ENCODE measurements at places on chromosomes 2 and 18.
A peak's percentile ranks its signal among the peaks of the same experiment; 100 is the strongest.

- peak; percentile 39 for DNase-seq
Observed at GRCh38 chr2:9178110-9178903, 28.3 kb upstream of the ASAP2 start.

GRCh38 chr2:240507060-240507777 lies 50.6 kb downstream of the ANKMY1 start:
- DNase-seq = no peak

DNA sequence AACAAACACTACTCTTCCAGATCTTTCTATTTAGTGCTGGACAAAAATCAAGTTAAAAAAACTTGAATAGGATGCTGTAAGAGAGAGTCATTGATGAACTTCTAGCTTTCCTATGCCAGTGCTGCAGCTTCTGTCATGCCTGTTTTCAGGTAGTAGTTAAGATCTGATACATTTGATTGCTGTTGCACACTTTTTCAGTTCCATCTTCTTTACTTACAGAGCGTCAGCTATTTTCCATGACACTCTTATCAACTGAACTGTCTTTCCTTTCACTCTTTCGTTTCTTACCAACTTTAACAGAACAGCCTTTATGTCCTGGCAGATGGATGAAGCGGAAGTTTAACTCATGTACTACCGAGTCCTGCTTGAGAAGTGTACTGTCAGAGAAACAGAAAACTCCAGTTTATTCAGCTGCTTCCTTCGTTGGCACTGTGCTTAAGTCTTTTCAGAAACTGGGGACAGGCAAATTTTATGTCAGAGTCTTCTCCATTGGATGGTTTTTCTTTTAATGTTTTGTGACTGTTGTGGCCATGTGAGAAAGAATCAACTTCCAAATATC lies 145.9 kb upstream of the KLHL14 start:
- DNase-seq = no peak

GRCh38 chr2:127193967-127194280 lies 26.2 kb downstream of the CYP27C1 start:
- DNase-seq = no peak

GRCh38 chr18:78241535-78242253 lies 737.9 kb upstream of the SALL3 start:
- DNase-seq = no peak

- DNase-seq = no peak
Observed at GRCh38 chr2:186294248-186294888, 191.7 kb upstream of the ZC3H15 start.

GRCh38 chr2:86315084-86315483 lies 22.3 kb downstream of the REEP1 start:
- no peak for DNase-seq

- peak; percentile 23 for DNase-seq
Observed at GRCh38 chr2:4618141-4618540, 914.8 kb downstream of the DCDC2C start.

- DNase-seq = no peak
Observed at GRCh38 chr18:76169733-76170132, 325.3 kb downstream of the ZNF516 start.

DNA sequence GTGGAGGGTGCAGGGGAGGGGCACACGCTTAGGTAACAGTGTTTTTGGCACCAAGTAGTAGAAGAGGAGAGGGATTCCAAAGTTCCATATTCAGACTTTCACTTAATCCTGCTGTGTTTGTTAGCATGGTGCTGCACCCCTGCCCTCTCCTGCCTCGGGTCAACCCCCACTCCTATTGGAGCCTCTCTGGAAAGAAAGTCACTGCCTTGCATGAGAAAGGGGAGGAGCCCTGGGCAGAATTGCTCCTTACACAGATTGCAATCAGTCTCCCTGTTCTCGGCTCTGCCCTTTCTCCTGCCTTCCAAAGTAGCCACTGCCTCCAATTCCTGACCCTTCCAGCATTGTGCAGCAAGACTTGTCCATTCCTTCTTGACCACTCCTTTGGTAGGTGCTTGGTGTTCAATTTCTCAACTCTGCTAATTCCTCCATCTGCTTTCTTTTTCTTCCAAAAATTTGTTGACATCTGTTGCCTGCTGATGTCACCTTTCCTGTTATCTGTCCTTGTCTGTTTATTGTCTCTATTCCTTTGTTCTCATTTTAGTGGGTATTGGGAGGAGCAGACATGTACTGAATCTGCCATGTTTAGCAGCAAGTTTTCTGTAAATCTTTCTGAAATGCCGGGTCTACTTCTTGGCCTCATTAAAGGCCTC lies 225.4 kb downstream of the LOXHD1 start:
- DNase-seq = no peak

- DNase-seq = no peak
Observed at GRCh38 chr18:45340884-45341283, 274.4 kb upstream of the SLC14A2 start.

DNA sequence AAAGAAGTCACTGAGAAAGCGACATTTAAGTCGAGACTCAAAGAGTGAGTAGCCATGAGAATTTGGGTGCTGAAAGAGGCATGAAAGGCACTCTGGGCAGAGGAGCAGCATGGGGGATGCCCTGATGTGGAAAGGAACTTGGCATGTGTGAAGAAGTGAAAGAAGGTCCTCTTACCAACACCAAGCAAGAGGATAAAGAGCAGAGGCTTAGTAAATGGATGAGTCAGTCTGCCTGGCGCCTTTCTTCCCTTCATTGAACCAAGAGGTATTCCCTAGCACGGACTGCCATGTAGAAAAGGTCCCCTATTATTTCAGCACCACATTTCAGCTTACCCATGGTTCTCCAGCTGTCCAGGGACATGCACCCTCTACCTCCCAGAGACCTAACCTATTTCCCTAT lies 221.1 kb upstream of the NRP2 start:
- no peak for DNase-seq

DNA sequence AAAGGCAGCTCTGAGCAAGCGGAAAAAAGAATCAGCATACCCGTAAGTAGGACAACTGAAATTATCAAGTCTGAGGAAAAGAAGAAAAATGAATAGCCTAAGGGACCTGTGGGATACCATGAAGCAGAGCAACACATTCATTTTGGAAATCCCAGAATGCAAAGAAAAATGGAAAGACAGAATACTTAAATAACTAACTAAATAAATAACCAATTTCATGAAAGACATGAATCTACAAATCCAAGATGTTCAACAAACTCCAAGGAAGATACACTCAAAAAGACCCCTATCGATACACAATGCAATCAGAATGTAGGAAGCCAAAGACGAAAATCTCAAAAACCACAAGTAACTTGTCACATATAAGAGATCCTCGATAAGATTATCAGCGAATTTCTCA lies 117.0 kb downstream of the USP34 start:
- DNase-seq = no peak

DNA sequence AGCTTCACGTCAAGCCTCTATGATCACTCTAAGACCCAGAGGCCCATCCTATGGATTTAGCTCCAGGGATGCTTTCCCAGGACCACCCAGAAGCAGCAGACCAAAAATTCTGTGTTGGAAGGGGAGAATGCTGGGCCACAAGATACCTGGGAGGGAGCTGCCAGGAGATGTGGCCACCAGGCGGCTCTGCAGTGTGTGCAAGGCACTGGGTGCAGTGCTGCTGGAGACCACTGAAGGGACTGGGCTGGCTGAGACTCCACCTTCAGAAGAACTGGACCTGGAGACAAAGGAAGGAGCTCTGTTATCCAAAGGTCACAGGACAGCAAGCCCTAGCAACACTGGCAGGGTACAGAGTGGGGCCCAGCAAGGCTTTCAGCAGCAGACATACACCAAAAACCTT lies 34.0 kb downstream of the KANSL3 start:
- DNase-seq = no peak

GRCh38 chr2:100073110-100073509 lies 69.3 kb downstream of the AFF3 start:
- DNase-seq = no peak

GRCh38 chr2:12652723-12653122 lies 64.0 kb upstream of the TRIB2 start:
- no peak for DNase-seq

DNA sequence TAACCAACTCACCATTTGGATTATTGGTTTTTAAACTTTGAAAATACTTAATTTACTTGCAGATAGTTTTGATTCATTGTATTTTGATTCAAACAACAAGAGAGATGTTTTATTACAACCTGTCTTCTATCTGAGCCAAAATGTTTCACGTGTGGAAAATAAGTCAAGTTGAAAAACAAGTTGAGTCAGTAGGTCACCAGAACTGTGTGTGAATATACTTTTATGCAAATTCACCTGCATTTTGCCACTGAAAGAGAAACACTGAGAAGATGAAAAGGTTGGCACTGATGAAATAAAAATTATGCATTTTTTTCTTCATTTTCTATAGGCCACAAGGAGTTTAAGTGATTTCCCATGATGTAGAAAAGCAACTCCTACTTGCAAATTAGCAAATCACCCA lies 68.3 kb downstream of the ICOS start:
- DNase-seq = no peak

- DNase-seq = no peak
Observed at GRCh38 chr18:58902961-58903360, 38.3 kb downstream of the ZNF532 start.

DNA sequence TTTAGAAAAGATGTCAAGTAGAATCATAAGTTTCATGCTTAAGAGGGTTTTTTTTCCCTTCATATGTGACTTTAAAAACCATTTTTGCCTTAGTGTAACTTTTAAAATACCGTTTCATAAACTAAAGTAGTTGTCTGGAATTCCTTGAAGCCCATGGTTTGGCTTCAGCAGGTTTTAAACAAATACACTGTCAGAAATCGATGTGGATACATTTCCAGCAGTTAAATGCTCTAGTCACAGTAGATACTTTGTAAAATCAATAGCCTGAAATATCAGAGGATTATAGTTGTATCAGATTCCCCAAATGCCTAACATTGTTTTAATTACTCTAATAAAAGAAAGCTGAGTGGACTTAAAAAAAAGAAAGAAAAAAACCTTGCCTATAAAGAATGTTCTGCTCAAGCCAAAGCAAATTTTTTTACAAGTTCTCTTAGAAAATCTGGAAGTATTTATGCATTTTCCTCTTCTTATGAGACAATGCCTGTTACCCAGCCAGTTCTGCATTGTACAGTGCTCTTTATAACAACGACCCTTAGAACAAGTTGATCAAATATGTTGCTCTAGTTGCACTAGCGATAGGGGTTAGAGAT lies 260.5 kb downstream of the LTBP1 start:
- no peak for DNase-seq

GRCh38 chr2:20080839-20081415 lies 29.5 kb upstream of the LAPTM4A start:
- no peak for DNase-seq

DNA sequence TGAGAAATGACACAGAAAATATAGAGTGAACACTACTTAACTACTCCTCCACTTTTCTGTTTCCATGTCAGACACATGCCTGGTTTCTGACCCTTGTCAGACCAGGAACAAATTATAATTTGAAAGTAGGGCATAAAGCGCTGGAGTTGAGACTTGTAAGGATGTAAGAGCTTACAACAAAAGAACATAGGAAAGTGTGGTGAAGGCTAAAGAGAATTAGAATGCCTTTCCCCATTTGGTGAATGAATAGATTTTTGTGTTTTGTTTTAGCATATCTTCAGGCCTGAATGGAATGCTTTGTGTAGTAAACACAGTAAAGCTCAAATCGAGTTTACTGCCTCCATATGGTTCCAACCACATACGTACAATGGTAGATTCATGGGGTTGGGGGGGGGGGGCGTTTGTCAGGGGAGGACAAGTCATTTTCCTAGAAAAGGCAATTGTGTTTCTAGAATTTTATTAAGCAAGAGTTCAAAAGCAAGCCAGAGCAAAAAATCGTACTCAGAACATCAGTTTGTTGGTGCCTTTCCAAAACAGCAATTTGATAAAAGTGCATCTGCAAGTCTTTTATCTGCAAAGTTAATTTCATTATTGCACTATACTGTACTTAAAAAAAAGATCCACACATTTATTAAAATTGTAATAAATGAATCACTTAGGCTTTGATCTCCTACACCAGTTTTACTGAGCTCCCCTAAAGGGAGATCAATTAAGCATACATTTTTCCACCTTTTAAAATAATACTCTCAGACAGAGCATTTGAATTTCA lies 30.9 kb downstream of the NRXN1 start:
- DNase-seq = no peak

DNA sequence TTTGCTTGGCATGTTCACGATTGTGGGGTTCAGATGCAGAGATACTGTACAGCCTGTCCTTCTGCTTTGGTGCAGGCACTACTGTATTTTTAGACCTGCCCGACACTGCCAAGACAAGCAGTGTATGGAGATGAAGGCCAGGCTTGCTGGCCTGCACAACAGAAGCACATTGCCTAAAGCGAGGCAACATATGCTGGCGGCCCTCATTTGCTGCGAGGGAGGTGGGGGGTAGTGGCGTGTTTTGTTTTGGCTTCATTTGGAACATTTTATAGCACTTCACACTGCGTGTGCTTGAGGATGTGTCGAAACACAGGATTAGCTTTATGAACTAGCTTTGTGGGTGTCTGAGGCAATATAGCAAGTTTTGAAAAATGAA lies 27.0 kb downstream of the TMEM182 start:
- DNase-seq = no peak

DNA sequence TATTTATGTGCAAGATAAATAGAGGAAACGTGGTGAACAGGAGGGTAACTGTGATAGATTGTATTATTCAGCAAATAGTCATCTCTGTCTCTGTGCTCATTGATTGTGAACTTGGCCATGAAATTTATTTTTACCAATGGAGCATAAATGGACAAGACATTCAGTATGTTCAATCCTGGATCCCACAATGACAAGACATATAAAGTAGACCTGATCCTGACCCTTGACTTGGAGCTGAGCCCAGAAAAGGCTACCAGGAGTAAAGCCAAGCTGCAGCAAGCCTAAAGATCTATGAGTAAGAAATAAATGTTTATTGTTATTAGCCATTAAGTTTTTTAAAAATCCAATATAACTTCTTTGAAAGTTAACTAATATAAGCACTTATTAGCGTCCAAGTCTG lies 531.2 kb downstream of the PIK3C3 start:
- no peak for DNase-seq

DNA sequence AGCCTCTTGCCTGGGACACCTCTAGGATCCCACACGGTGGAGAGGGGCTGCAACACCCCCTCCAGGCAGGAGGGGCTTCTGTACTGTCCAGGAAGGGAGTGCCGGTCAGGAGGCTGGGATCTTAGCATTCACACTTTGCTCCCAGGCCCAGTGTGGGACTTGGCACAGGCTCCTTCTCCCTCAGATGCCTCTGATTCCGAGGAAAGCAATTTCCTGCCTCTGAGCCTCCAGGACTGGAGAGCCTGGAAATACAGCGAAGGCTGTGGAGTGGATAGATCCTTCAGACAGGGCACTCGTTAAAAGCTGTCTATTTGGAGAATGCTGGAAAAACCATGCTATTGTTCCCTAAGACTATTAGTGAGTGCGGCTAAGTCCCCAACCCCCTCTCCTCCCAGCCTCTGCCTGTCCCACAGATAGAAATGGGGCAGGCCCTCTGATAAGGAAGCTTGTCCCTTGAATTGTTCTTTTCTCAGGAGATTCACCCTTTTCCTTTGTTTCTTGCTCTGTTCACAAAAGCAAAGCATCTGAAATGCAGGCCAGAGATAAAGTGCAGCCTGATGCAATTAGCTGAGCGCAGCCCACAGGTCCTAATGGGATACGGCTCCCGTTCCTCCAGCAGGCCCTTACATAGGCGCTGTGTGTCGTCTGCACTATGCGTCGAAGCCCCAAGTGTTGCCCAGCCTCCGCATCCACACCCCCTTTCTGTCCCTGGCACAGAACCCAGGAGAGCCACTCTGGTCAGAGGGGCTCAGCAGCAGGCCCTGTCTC lies 252.2 kb downstream of the KLHL29 start:
- DNase-seq = no peak

GRCh38 chr2:46873604-46874068 lies 42.0 kb downstream of the MCFD2 start:
- DNase-seq = no peak

GRCh38 chr2:214579035-214579434 lies 168.2 kb downstream of the VWC2L start:
- no peak for DNase-seq

- peak; percentile 86 for DNase-seq
Observed at GRCh38 chr2:196592911-196593881, 46.3 kb upstream of the CCDC150 start.
